ENCODE measurements at places on chromosomes 7 and 10.

GRCh38 chr7:3605222-3605621 lies 304.2 kb downstream of the SDK1 start:
- no peak for DNase-seq

DNA sequence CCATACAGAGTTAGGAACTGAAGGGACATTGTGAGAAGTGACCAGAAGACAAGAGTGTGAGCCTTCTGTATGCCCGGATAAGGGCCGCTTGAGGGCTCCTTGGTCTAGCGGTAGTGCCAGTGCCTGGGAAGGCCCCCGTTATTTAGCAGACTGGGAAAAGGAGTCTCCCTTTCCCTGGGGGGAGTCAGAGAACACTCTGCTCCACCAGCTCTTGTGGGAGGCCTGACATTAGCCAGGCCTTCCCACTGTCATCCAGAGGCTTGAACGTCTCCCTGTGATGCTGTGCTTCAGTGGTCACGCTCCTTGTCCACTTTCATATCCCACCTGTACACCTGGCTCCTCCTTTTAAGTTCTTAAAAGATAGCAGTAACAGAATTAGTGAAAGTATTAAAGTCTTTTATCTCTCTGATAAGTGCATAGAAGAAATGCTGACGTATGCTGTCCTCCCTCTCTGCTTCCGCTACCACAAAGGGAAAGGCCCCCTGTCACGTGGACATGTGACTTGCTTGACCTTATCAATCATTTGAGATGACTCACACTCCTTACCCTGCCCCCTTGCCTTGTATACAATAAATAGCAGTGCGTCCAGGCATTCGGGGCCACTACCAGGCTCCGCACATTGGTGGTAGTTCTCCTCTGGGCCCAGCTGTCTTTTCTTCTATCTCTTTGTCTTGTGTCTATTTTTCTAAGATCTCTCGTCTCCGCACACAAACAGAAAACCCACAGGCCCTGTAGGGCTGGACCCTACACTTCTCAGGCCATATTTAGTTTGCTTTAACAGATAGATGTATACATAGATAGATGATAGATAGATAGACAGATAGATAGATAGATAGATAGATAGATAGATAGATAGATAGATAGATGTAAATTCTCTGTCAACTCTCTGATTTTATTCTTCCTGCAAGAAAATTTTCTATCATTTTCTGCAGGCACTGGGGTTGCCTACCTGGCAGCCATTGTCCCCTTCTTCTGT lies 131.5 kb upstream of the JCAD start:
- no peak for DNase-seq

DNA sequence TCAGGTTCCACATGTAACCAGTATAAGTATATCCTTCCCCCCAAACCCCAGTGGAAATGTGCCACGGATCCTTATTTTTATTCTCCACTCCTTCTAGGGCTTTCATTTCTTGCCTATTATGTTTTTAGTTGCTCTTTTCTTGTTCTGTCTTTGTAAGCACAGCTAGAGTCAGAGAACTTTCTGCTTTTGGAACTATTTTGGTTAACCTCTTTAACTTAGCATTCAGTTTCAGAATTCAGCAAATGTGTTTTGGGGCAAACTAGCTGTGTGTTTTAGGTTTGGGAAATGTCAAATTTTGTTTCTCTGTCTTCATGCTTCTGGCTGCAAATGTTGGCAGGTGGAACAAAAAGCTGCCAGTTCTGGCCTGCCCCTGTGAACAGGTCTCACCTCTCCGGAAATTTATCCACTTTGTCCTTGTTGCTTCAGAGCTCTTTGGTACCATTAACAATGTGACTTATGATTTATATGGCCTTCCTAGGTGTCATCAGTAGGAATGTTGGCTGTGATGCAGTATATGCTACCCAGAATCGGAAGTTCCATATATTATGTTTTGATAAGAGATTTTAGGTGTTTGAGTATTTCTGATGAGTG lies 156.1 kb downstream of the ADK start:
- DNase-seq = no peak

- DNase-seq = no peak
Observed at GRCh38 chr10:33484787-33485186, 150.3 kb upstream of the NRP1 start.

All from T-helper 2 cell treated with Interferon-gamma antibody and Interleukin-4, amounts not matched to agents 5 μg/mL and 100 μg/mL, for 36 hours (primary cell).